ENCODE measurements at places on chromosomes 1 and 21. TPM values are rescaled to one million over a fixed set of nuclear protein-coding genes. Genes with fewer than 3 reads are reported as not detected.

AADACL3 gene
- not detected for total RNA-seq

TRIM67 gene
- 0.14 TPM for total RNA-seq

PLA2G2F gene
- not detected for total RNA-seq

TRIM46 gene
- total RNA-seq, result not detected

MAN1C1 gene
- 9.7 TPM for total RNA-seq

EPHA2 gene
- 12.0 TPM for total RNA-seq

Measured in heart right ventricle (tissue), 16 donors.